T47D (cell line): ENCODE measurements at places on chromosomes 7 and 10.
A peak's percentile ranks its signal among the peaks of the same experiment; 100 is the strongest.

DNA sequence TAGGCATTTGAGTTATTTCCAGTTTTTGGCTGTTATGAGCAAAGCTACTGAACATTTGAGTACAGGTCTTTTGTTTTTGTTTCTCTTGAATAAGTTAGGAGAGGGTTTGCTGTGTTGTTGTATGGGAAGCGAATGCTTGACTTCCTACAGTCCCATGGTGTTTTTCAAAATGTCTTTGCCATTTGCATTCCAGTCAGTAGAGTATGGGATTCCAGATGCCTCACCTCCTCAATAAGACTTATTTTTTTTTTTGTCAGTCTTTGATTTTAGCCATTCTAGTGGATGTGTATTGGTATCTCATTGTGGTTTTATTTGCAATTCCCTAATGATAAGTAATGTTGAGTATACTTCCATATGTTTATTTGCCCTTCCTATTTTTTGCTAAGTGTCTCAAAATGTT is 19.4 kb downstream of the CDK13 start:
- no peak for DNase-seq

DNA sequence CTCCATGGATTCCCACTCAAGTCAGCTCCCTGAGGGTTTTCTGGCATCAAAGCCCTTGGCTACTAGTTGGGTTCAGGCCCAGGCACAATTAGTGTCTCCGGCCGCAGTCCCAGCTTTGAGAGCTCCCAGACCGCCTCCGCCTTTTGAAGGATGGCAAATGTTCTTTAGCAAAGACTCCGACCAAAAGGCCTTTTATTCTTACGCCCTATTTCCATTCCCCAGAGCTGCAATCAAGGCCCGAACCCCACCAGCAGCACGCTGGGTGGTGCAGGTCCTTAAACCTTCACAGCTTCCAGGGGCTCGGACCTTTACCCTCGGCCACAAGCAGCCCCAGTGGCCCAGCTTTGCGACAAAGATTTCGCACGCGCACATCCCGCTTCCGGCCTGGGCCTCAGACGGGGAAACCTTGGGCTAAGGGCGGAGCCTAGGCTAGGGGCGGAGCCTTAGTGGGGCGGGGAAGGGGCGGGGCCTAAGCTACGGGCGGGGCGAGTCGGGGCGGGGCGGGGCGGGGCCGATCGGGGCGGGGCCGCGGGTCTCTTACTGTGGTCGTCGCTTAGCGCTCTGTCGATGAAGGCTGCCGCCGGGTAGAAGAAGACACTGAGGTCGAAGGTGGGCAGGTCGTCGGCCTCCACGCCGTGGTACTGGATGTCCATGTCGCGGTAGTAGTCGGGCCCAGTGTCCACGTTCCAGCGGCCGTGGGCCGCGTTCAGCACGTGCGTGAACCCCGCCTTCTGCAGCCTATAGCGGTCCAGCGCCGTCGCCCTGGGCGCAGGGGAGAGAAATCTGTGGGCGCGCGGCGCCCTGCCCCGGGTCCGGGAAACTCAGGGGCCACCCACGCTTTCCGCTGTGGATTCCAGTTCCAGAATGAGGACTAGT is 68.0 kb upstream of the SAMD8 start:
- DNase-seq: no peak

- no peak for DNase-seq
Observed at GRCh38 chr7:114354306-114354705, 60.3 kb upstream of the FOXP2 start.

GRCh38 chr7:1936006-1936310 is 265.9 kb downstream of the ELFN1 start:
- no peak for DNase-seq

DNA sequence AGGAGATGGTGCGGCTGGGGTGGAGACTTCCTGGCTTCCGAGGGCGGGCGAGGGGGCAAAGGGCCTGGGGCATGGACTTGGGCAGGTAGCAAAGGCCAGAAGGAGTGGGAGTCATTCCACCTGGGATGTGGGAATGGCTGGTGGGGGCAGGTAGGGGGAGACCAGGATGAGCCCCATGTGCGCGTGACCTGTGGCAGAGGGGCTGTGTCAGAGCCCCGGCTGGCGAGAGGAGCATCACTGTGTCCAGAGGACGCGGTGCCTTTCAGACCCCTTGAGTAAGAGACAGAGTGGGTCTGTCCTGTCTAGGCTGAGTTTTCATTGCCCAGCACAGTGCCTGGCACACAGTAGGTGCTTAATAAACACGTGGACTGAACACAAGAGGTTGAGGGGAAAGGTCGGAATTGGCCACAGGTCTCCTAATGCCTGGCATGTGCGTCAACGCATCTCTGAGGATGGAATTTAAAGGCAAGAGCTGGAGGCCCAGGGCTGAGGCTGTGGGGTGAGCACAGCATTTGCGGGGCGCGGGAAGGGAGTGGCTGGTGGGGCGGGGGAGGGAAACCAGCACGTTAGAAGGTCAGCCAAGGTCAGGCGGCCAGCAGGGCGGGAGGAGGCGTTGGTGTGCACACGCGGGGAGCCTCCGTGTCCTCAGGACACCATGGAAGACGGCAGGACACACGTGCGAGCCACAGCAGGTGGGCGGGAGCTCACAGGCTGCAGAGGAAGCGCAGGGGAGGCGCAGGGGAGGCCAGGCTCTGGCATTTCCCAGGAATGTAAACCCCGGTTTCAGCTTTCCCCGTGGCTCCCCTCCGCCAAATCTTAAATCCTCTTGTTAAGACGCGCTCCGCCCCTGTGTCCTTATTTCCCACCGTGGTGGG is 51.8 kb downstream of the CUX1 start:
- no peak for DNase-seq

- no peak for DNase-seq
Observed at GRCh38 chr7:40197527-40197926, 62.7 kb downstream of the SUGCT start.

DNA sequence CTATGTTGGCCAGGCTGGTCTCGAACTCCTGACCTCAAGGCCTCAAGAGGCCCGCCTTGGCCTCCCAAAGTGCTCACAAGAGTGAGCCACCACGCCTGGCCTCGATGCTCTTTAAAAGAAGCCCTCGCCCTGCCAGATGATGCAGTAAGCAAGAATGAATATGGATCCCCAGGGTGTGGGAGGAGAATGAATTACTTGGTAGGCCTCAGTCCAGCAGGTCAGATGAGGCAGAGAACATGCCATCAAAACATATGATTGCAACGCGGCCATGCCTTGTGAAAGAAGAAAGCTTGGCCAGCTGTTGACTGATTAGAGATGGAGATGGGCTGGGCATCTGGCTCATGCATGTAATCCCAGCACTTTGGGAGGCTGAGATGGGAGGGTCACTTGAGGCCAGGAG is 68.7 kb downstream of the CAMK1D start:
- DNase-seq: no peak

GRCh38 chr7:132561763-132562162 is 14.5 kb downstream of the PLXNA4 start:
- no peak for DNase-seq

GRCh38 chr7:105032553-105033214 is 18.7 kb downstream of the KMT2E start:
- DNase-seq: no peak

DNA sequence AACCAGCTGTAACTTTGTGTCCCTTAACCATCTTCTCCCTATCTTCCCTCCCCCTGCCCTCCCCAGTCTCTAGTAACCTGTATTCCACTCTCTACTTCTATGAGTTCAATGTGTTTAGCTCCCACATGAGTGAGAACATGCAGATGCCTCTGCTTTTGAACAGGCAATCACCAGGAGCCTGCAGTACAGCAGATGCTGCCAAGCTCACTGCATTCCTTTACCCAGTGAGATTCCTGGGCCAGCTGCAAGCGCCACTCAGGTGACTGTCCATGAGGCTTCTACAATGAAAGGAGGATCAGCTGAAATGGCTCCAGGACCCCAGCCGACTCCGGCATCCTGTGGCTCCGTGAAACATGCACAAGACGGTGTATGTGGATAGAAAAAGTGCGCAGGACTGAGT is 15.7 kb downstream of the GRID1 start:
- no peak for DNase-seq

DNA sequence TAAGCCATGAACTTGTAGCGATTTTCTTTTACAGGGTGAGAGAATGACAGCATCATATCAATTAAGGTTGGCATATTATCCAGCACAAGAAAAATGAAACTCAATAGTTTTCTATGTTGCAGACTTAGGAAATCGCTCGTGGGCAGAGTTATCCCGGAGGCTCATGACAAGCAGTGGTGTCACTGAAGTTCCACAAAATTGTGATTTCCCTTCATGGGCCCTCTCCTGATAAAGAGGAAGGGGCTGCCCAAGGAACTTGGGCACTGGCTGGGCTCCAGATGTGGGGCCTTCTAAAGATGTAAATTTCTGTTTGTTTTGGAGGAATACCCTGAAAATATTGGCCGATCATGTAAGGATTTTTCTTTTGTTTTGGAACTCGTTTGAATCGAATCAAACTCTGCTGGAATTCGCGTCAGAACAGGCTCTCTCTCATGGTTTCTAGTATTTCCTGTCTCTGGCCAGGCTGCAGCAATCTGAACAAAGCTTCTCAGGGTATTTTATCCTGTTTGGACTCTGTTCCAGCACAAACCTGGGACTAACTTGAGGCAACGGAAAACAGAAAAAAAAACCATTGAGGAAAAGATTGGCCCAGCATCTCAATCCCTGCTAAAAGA is 340.6 kb upstream of the NRP1 start:
- DNase-seq: no peak

DNA sequence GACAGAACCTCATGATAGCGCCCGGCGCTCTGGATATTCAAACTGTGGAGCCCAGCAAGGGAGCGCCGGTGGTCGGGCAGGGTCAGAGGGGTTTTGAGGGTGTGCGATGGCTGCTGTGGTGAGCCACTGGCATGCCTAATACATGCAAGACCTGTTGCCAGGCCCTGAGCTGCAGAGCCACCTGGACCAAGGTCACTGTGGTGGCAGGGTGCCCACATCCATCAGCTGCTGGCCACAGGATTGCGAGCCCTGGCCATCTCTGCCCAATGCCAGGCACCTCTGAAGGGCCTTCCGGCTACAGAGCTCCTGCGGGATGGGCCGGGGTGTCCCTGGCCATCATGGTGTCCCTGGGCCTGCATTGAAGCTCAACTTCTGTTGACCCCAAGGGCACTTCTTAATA is 123.0 kb upstream of the TNRC18 start:
- no peak for DNase-seq

GRCh38 chr7:116679500-116679899 is 7.5 kb downstream of the MET start:
- no peak for DNase-seq

DNA sequence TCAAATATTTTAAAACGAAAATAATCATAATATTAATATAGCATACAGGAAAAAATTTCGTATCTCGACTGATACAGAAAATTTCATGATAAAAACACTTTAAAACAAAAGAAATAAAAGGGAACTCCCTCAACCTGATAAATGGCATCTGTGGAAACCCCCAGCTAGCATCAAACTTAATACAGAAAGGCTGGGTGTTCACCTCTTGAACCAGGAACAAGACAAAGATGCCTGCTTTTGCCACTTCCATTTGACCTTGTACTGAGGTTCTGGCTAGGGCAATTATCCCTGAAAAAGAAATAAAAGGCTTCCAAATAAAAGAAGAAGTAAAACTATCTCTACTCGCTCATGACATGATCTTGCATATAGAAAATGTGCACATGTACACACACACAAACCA is 2.5 kb upstream of the ALOX5 start:
- DNase-seq: no peak

GRCh38 chr7:6636741-6637543 is at the start of gene ZNF316:
Gene ZNF316 (plus strand): TSS chr7:6637318. CDS start chr7:6642410, 5,092 bp downstream.
- DNase-seq: peak; percentile 82

GRCh38 chr7:29147821-29148220 is 1.5 kb upstream of the CPVL start:
- DNase-seq: no peak

GRCh38 chr10:122974543-122975064 is 5.6 kb upstream of the PSTK start:
- DNase-seq: no peak

GRCh38 chr7:158824028-158824427 is 5.3 kb downstream of the ESYT2 start:
- DNase-seq: no peak

- DNase-seq: no peak
Observed at GRCh38 chr7:76080204-76080603, 32.3 kb downstream of the MDH2 start.

DNA sequence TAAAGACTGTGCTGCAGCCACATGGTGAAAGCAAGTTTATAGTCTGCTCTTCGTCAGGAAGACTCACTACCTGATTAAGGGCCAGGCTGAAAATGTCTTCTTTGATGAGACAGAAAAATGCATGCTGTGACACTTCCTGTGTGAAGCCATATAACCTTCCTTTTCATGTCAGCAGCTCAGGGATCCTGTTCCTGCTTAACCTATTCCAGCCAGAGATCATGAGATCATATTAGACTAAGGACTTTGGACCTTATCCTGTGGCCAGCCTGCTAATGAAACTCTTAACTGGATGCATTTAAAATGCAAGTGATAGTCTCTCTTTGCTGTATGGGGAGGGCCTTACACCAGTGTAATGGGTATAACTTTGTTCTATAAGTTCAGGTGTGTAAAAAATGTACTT is 165.2 kb downstream of the PTEN start:
- no peak for DNase-seq

DNA sequence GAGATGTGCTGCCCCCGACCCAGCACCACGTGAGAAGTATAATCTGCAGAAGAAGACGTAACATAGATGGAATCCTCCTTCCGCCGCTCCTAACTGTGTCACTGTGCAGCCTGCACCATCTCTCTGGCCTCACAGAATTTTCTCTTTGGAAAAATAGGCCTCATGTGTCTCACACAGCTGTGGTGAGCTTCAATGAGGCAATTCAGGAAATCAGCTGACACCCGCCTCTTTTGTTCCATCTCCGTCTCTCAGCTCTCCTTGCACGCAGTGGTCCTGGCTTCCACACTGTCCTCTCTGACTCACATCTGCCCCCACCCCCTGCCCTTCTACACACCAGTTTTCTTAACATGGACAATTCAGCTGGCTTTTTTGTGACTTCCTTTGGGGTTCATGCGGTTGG is 7.2 kb downstream of the C10orf90 start:
- no peak for DNase-seq

GRCh38 chr10:76047521-76047920 is 616.1 kb downstream of the LRMDA start:
- DNase-seq: no peak

DNA sequence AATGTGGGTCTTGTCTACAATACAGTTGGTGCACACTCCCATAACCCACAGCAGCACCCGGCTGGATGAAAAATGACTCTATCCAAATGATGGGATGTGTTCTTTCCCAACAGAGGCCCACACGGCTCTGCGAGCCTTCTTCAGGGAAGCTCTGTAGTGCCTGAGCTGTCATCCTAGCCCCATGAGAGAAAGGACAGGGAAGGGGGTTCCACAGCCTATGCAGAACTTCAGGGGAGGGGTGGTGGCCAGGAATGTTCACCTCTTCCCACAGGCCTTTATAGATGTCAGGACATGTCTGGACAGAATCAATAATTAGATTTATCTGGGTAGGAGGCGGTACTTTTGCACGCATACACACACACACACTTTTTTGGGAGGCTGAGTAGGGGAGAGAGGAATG is 109.0 kb downstream of the JCAD start:
- no peak for DNase-seq
